ENCODE measurements at places on chromosomes 3 and 15. TPM values are rescaled to one million over a fixed set of nuclear protein-coding genes. Genes with fewer than 3 reads are reported as not detected.

- DNase-seq, result no peak
Measured at GRCh38 chr3:54520060-54520459, 397.7 kb downstream of the CACNA2D3 start.

DNA sequence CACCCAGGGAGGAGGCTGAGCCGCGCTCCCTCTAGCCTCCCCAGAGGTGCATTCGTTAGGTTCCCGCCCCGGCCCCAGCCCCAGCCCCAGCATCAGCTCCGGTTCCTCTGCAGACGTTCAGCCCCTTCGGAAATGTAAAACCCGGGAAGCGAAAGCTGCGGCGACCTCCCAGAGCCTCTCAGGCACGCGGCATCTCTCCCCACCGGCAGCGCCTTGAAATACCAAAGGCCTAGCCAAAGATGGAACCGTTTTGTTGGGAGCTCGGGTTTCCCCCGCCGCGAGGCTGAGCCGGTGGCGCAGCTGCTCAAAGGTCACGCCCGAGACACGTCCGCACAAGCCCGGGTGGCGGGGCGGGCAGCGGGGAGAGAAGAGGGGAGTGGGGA, 77.8 kb upstream of the HES1 start:
- DNase-seq, result no peak

DNA sequence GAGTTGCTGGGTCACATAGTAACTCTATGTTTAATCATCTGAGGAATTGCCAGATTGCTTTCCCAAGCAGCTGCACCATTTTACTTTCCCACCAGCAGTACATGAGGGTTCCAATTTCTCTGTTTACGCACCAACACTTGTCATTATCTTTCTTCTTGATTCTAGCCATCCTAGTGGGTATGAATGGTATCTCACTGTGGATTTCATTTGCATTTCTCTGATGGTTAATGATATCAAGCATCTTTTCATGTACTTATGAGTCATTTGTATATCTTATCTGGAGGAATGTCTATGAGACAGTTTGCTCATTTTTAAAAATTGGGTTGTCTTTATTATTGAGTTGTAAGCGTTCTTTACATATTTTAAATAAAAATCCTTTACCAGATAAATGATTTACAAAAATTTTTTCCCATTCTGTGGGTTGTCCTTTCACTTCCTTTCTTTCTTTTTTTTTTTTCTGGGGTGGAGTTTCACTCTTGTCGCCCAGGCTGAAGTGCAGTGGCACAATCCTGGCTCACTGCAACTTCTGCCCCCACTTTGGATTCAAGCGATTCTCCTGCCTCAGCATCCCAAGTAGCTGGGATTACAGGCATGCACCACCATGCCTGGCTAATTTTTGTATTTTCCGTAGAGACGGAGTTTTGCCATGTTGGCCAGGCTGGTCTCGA, 8.9 kb upstream of the SGO1 start:
- no peak for DNase-seq

Gene CAMK2N2
- 6.0 TPM for total RNA-seq

Gene OR5K3
- total RNA-seq, result not detected

Gene SCG3
- not detected for total RNA-seq

Gene IMPG2
- 0.05 TPM for total RNA-seq
